ENCODE measurements at places on chromosomes 7 and 10.

- no peak for DNase-seq
These were observed 541.0 kb downstream of the TNS3 start for GRCh38 chr7:47040795-47041347.

DNA sequence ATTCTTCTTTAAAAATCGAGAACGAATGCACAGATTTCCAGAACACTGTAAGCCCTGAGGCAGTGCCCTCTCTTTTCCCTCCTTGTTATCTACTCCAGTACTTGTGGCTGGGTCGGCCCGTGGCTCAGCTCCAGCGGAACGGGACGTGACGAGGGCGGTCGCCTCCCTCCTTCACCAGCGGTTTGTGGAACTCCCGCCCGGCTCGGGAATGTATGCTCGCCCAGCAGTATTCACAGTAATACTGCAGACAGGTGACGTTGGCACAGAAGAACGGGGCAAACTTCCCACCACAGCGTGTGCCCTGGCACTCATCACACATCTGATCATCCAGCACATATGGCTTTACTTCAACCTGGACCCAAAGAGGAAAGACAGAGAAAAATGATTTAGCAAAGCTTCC, 128.5 kb downstream of the BTAF1 start:
- DNase-seq: no peak

GRCh38 chr7:28312948-28313347, 99.4 kb upstream of the CREB5 start:
- no peak for DNase-seq

GRCh38 chr10:133088956-133089800, 1.5 kb downstream of the ADGRA1 start:
- DNase-seq: no peak

- no peak for DNase-seq
These were observed 108.0 kb downstream of the TWIST1 start for GRCh38 chr7:19009241-19009935.
